ENCODE measurements at places on chromosomes 7 and 10.
A peak's percentile ranks its signal among the peaks of the same experiment; 100 is the strongest.

DNA sequence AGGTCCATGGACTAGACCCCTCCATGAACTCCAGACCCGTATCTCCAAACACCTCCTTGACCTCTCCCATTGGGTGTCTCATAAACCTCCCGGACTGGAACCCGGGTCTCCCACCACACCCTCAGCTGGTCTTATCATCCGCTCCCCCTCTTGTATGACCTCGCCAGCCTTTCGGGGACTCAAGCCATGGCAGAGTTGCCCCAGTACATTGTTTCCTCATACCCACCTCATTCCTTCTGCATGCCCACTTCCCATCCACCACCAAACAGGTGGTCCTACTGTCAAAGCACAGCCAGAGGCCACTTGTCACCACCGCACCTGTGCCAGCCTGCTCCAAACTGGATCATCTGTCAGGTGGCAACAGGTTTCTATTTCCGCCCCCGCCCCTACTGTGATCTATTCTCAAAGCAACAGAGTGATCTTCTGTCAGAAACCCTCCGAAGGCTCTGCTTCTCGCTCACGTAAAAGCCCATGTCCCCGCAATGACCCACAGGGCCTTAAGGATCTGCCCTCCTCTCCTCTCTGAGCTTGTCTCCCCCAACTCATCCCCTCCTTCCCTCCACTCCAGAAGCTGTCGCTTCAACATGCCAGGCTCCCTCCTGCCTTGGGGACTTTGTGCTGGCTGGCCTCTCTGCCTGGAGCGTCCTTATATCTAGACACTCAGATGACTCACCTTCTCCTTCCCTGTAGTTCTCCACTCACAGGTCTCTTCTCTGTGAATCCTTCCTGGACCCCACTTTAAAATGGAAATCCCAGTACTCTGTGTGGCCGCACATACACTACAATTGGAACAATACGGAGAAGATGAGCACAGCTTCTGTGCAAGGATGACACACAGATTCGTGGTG, 22.8 kb upstream of the PRKAG2 start:
- DNase-seq, result no peak

DNA sequence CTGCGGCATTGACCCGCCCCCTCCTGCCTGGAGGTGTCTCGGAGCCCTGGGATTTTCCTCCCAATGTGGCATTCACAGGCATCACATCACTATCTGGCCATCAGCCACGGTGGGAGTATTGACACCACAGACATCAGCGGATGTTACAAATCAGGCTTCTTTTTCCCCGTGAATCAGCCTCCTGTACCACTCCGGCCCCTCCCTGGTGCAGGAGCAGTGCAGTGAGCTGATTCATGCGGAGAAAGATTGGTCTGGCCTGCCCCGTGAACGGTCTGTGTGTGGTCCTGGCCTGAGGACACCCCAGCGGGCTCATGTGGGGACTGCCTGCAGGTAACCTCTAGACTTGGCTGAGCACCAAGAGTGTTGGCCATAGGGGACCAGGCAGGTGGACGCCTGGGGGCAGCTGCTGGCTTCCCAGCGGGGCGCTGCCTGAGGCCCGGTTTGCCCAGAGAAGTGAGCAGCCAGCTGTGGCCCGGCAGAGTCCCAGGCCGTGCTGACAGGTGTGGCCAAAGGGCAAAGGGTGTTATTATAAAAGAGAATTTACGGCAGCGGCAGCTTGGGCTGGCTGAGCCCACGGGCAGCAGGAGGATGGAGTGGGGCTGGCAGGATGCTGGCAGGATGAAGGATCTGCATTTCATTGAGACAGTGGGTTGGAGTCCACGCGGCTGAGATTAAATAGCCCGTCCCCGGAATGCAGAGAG, 32.1 kb upstream of the GNA12 start:
- DNase-seq, result no peak

DNA sequence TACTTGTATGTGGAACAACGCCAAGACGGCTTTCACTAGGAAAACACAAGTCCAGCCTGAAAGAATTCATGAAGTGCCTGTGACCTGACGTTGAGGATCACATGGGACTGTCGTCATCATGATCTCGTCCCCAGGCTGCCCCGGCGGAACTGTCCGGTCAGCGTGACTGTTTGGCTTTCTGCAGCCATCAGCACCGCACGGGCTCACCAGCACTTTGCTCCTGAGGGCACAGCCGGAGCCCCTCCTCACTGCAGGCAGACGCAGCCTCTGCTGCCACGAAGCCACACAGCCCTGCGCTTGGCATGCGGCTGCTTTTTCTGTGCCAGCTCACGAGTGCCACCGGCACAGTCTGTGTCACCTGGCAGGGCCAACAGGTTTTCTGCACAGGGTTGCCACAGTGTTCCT, 9.4 kb upstream of the GET4 start:
- no peak for DNase-seq

- DNase-seq, result no peak
Measured at GRCh38 chr7:124643311-124643811, 122.2 kb downstream of the GPR37 start.

- no peak for DNase-seq
Measured at GRCh38 chr7:148492157-148492860, 98.3 kb upstream of the C7orf33 start.

DNA sequence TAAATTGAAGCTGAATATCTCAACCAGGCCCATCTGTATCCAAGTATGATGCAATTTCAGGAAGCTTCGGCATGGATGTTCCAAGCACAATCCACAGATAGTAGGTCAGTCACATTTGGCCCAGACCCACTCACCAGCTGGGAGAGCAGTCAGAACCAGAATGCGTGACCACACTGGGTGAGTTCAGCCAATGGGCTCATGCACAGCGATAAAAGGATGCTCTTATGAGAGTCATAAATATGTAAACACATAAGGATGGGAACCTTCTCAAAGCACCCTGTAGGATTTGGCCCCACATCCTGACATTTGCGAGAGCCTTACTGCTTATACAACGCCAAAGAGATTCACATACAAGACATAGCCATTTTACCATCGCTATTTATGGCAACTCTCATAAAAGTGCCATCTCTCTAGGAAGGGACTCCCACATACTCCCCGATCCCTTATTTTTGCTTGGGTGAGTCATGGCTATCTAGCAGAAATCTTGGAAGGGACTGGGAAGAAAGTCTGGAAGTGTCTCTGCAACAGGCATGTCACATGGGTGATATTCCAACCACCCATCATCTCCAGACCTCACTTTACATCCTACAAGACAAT, 3.0 kb downstream of the AFAP1L2 start:
- DNase-seq, result no peak

DNA sequence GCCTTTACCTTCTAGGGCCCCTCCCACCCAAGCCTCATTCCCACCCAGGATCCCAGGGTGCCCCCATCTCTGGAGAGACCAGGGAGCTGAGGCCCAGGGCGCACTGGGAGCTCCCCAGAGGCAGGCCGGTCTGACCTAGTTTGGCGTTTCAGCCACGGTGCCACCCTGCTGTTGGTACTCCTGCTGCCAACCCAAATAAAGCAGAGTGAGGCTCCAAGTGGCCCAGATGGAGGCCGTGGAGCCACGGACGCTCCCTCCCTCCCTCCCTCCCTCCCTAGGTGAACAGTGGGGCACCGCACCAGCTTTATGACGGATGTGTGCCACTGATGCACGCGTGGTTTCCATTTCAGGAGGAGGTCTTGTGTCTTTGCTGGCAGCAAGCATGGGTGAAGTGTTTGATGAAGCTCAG, 1.8 kb downstream of the INPP5A start:
- peak; percentile 60 for DNase-seq

- DNase-seq, result no peak
Measured at GRCh38 chr7:107672183-107672582, 11.6 kb downstream of the SLC26A4 start.

DNA sequence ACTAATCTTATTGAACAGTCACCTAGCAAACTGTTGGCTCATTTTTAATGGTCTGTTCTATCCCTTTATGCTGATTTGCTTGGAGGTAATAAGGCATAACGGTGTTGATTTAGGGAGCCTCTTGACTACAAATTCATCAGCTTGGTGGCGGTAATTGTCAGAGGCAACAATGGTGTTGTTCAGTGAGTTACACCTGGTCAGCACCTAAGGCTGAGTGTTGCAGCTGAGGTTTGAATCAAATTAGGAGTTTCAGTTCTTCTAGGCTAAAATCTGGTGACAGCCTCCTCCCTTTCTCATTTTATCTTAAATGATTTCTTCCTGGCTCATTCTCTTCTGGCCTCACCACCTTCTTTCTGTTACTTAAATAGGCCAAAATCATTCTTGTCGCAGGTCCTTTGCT, 42.3 kb upstream of the SP8 start:
- DNase-seq, result no peak

DNA sequence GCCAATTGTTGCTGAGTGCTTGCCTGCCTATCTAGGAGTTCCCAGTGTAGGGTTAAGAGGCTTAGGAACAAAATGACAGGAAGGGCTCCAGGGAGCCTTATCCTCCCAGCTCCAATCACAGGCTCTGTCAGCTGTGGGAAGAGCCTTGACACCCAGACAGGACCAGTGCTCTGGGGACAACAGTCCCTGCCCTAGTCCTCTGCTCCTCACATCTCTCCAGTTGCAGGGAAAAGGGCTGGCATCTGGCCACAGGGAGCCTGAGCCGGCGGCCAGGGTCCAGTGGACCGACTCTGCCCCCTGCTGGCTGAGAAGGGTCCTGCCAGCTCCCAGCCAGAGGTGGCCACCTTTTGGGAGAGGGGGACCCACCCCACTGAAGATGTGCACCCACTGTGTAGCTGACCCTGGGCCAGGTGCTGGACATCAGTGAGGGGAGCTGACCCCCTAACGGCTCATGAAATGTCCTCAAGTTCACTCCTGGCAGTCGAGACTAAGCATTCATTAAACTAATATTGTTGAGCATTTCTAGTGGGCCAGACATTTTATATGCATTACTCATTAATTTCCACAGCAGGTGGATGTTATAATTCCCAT, 17.6 kb downstream of the DNAJB12 start:
- DNase-seq, result peak; percentile 31

- DNase-seq, result no peak
Measured at GRCh38 chr10:101355072-101355706, 1.2 kb downstream of the BTRC start.

- no peak for DNase-seq
Measured at GRCh38 chr10:110867807-110868465, 3.8 kb upstream of the PDCD4 start.

GRCh38 chr10:43824934-43825333, 176.3 kb upstream of the ZNF32 start:
- no peak for DNase-seq

- DNase-seq, result no peak
Measured at GRCh38 chr10:95356190-95356955, 65.6 kb upstream of the PDLIM1 start.

GRCh38 chr7:117194445-117194844, 128.4 kb downstream of the WNT2 start:
- DNase-seq, result no peak

GRCh38 chr7:3928727-3929515, 627.9 kb downstream of the SDK1 start:
- DNase-seq, result no peak

GRCh38 chr10:75607576-75607975, 176.2 kb downstream of the LRMDA start:
- no peak for DNase-seq

DNA sequence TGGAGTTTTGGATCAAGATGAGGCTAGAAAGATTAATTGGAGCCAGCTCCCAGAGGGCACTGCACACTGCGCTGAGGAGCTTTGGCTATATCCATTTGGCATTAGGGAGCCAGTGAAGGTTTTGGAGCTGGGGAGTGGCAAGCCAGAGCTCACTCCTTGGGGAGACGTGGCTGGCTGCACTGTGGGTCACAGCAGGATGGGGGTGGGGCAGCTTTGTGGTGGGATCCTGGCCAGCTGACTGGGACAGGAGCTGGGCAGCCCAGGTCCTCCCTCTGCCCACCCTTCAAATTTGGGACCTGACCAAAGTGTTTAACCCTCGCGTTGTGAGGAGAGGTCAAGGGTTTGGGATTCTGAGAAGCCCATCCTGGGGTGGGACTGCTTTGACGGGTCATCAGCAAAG, 5.0 kb downstream of the C10orf105 start:
- no peak for DNase-seq

GRCh38 chr10:98815039-98815885, 368.5 kb upstream of the HPS1 start:
- no peak for DNase-seq

GRCh38 chr7:36827726-36828703, 103.7 kb upstream of the AOAH start:
- DNase-seq, result no peak

GRCh38 chr10:113232928-113233511, 283.0 kb downstream of the TCF7L2 start:
- no peak for DNase-seq

DNA sequence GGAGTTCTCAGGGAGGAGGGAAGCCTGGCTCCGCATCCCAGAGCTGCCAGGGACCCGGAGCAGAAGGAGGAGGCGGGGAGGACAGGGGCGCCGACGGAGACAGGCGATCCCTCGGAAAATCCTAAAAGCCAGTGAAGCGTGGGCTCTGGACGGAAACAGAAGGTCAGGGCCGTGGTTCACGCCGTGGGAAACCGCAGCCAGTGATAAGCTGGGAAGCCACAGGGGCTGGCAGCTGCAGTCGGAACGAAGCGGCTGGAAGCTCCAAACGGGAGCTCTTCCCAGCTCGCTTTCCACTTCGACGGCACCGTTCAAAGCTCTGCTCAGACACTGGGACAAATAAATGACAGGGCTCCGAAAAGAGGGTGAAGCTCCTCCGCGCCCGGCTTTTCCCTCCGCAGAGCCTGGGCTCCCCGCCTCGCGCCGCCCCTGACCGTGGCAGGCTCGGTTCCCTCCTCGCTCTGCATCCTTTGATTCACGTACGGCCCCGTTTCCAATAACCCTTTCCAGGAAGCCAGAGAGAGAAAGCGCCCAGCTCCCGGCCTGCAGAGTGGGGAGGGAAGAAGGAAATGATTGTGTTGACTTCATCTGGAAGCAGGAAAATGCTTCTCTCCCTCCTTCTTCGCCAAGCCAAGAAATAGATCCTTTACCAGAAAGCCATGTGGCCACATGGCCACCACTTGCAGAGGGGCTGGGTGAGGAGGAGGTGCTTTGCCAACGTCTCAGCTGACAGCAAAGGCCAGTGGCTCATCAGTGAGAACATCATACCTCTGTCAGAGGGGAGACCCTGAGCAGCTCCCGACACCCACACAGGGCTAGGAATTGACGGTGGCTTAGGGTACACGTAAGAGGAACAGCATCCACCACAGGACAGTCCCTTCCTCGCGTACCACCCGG, 57.4 kb downstream of the ADRB1 start:
- DNase-seq, result no peak

- DNase-seq, result no peak
Measured at GRCh38 chr10:71634531-71635164, 84.9 kb downstream of the C10orf105 start.

DNA sequence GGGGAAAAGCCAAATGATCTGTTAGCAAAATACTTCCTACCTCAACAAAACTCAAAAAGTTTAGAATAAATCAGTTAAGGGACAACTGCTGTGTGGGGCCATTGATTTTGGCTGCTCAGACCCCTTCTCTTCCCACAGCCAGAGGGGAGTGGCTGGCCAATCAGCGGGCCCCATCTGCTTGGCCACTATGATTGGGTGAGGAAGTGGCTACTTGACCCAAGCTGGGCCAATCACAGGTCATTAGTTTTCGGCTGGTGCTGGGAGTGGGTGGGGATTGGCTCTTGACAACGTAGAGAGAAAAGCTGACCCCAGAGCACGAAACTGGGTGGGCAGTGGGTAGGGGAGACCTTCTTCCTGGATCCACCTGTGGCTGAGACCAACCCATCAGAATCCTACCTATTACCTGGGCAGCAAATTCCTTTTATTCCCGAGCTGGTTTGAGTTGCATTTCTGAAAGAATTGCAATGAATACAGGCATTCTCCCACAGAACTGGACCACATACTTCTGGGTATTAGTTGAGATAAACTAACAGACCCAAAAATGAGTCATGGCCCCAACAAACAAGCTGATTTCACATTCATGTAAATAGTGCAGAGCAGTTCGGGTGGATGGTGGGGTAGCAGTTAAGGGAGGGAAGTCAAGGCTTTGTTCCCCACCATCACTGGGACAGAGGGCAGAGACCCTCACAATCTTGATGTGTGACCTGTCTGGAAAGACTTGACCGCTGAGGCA, 35.6 kb upstream of the HMX3 start:
- DNase-seq, result no peak
